Skeletal muscle cell (primary cell): ENCODE measurements at places on chromosomes 2 and 18.
A peak's percentile ranks its signal among the peaks of the same experiment; 100 is the strongest.

- DNase-seq: no peak
These were observed 9.5 kb downstream of the DGKD start for GRCh38 chr2:233363744-233364235.

- no peak for DNase-seq
These were observed 7.5 kb downstream of the MYO1B start for GRCh38 chr2:191252699-191253098.

DNA sequence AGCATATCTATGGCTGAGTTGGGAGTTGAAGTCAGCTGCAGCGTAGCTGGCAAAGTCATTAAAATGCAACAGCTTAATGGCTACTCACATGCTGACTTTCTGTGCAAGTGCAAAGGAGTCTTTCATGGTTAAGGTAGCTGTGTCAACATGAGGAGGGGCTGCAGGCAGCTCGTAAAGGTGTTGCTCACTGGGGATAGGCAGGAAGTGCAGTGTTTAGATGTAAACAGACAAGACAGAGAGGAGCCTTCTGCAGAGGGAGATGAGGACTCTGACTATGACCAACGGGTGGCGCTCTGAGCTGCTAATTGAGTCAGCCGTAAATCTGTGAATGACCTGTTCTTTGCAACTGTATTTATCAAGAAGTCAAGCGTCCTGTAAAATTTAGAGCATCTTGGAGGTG, 22.3 kb upstream of the CAVIN2 start:
- no peak for DNase-seq

DNA sequence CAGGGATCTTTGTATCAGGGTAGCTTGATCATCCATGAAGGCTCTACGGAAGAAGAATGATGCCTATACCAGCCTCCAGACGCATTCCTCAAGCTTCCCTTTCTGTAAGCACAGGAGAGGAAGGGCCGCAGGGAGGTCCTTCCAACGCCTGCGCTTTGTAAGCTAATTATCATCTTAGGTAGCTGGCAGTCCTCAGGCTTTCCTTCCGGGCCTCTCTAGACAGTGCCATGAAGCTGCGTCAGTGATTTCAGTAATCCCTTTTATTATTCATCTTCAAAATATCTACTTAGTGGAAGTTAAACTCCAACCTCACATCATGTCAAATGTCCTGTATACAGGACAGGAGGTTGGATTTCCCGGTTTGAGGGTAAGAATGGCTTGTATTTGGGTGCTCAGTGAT, 92.3 kb downstream of the ETAA1 start:
- no peak for DNase-seq

- DNase-seq: no peak
These were observed 4.0 kb downstream of the CAD start for GRCh38 chr2:27221166-27221565.

DNA sequence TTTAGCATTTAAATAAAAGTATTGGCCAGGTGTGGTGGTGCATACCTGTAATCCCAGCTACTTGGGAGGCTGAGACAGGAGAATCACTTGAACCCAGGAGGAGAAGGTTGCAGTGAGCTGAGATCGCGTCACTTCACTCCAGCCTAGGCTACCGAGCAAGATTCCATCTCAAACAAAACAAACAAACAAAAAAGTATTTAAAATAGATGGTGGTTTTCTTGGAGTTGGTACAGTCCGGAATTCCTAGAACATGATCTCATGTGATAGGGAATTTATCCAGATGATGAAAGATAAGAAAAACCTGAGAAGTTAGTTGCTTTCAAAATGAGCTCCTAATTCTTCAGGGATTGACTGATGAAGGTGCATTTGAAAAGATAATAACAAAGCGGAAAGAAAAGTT, 62.0 kb downstream of the BIRC6 start:
- peak; percentile 4 for DNase-seq

DNA sequence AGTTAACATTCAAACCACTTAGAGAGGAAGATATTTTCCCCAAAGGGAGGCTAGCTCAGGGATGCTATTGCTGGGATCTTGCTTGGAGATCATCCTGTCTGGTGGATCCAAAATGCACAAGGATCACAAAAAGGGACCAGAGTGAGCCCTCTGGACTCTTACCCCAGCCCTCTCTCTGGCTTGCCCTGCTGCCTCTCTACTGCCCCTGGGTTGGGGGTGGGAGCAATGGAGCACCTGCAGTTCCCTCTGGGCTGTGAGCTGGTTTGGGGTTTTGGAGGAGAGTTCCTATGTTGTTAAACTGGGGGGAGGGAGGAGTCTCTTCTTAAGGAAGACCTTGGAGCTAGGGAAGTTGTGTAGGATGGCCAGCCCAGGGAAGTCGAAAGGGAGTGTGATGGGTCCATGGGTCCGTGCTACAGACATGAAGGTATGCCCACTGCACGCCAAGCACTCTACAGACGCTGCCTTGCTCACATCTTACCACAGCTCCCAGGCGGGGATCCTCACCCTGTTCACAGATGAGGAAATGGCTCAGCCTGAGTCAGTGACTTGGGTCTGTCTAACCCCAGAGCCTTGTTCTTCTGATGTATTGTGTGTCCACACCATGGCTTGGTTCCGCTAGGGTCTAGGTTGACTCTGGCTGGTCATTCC, 3.8 kb downstream of the LBH start:
- DNase-seq: no peak

- no peak for DNase-seq
These were observed 92.3 kb upstream of the TANK start for GRCh38 chr2:161067846-161068350.

DNA sequence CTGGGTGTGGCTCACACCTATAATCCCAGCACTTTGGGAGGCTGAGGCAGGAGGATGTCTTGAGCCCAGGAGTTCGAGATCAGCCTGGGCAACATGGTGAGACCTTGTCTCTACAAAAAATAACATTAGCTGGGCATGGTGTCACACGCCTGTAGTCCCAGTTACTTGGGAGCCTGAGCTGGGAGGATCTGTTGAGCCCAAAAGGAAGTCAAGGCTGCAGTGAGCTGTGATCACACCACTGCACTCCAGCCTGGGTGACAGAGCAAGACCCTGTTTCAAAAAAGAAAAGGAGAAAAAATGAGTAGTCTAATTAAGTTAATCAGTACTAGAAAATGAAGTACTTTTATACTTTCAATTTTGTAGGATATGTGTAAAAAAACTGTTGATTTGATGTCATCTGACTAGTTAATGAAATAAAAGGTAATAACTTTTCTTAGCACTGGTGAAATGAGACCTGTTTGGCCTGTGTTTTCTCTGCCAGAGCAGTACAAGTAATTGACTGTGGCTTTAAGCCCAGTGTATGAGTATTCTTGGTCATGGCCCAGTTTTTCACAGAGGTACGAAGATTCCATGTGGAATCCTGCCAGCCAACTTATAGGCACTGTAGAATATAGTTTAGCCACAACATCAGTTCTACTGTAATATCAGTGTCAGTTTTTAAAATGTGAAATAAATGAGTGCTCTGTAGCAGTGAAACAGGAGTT, 35.8 kb downstream of the MFSD6 start:
- peak; percentile 64 for DNase-seq

DNA sequence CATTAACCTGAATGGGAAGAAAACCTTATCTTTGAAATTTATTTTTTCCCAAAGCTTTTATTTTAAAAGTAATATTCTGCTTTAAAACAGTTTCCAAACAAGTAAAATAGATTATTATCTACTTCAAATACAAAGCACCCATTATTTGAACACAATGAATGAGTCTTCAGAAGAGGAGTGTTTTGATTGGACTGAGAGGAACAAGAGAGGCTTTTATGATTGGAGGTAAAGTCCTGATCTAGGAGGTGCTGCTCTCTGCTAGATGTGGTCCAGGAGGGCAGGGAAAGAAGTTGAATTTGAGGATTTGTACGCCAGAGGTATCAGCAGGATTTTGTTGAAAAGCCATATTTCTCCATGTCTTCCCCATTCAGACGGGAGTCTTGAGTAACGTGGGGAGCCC, 900.7 kb downstream of the SOCS6 start:
- DNase-seq: no peak

- no peak for DNase-seq
These were observed 177.9 kb downstream of the TPGS2 start for GRCh38 chr18:36650906-36651305.

- DNase-seq: no peak
These were observed 9.8 kb downstream of the ACP1 start for GRCh38 chr2:274503-274902.

DNA sequence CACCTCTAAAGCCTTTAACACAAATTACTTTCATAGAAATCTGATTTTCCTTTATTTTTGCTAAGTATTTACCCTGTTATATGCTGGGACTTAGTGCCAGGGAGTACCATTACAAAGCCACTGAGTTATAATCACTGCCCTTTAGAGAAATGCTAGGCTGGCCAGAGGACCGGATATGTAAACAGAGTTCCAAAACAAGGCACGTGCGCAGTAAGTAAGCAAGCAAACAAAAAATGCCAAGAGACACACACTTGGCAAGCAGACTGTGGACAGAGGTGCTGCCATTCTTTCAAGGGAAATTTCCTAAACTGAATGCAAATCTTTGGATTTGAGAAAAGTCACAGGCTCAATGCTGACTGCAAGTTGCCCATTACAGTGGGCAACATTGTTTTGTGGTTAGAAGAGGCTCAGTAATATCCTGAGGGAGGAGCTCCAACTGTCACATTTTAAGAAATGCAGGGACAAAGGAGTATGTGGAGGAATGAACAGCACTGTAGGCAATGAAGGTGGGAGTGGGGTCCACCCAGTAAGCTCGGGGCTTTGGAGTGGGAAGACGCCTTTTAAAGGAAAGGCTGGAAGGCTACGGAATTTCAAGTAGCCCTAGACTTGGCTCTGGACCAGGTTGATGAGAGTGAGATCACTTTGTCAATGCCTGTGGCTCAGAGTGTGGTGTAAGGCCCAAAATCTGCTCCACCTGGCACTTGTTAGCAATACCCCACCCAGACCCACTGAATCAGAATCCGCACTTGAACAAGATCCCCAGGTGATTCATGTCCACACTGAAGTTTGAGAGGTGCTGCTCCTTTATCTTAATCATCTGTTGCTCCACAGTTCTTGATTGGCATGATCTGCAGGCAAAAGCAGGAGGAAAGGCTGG, 2.1 kb upstream of the PARD6G start:
- no peak for DNase-seq

- no peak for DNase-seq
These were observed 11.6 kb upstream of the PTPN4 start for GRCh38 chr2:119748135-119748534.

DNA sequence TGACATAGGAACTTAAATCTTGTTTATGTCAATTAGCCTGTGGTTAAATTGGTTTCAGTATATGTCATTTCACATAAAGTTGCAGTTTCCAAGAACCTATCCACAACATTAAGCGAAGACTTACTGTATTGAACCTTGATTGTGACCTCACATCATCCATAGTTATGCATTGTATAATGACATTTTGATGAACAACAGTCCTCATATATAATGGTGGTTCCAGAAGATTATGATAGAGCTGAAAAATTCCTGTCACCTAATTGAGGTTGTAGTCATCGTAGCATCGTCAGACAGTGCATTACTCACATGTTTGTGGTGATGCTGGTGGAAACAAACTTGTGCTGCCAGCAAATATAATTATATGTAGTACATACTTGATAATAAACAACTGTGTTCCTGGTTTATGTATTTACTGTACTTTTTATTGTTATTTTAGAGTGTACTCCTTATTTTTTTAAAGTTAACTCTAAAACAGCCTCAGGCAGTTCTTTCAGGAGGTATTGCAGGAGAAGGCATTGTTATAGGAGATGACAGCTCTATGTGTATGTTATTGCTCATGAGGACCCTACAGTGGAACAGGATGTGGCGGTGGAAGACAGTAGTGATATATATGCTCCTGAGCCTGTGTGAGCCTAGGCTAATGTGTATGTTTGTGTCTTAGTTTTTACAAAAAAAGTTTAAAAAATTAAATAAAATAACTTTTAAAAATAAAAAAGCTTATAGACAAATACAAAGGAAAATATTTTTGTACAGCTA, 56.6 kb downstream of the UBE2E3 start:
- DNase-seq: peak; percentile 49

GRCh38 chr2:68487773-68488355, 20.5 kb downstream of the APLF start:
- peak; percentile 6 for DNase-seq

GRCh38 chr2:73415906-73416305, 30.3 kb downstream of the ALMS1 start:
- DNase-seq: no peak
